Renal pelvis (tissue), 12 donors: ENCODE measurements at places on chromosomes 2 and 18.

DNA sequence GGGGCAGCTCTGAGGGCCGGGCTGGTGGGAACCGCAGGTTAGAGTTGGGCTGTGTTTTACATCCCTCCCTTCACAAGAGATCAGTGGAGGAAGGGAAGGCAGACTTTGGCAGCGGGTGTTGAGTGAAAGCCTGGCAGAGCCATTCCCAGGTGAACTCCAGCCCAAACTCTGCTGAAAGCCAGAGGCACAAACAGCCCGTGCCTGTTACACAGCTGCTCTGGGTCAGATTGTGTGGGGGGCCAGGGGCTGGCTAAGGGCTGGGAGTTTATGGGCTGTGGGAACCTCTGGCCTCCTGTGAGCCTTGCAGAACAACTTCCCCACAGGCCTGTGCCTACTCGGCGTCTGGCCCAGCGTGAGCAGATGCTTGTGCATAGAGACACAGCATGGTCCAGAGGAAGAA, 286.8 kb downstream of the CLIP4 start:
- peak; percentile 65 for DNase-seq

DNA sequence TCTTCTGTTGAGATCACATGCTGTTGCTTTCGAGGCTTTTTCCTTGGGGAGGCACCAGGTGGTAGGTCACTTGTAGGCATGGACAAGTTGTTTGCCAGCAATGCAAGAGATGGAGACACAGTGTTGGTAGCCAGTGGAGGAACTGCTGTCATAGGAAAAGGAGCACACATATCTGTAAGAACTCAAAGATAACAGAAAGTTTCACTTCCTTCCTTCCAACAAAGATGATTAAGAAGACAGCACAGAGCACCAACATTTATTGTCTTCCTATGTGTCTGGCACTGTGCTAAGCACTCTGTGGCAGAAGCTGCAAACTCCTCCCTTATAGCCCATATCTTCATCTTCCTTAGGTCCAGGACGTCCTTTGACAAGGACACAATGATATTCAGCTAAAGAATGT, 64.5 kb upstream of the AMMECR1L start:
- no peak for DNase-seq

- DNase-seq = no peak
Measured at GRCh38 chr2:105848367-105848766, 103.7 kb downstream of the NCK2 start.

- no peak for DNase-seq
Measured at GRCh38 chr2:206125901-206126300, 33.3 kb downstream of the NDUFS1 start.

DNA sequence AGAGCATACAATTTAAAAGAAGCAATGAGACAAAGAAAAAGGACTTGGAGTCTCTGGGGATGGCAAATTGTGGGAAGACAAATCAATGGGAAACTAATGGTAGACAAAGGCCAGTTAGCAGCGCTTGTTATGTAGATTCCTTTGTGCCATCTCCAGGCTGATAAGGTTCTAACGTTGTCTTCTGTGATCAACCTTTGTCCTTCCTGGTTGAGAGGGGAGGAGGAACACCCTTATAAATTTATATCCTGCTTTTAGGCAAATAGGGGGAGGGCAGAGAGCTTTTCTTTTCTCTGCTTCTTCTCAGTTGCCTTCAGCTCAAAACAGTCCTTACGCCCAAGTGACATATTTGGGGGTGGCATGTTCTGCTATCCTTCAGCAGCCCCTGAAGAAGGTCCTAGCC, 89.8 kb downstream of the STPG4 start:
- no peak for DNase-seq

GRCh38 chr2:200863782-200864175, 679 bp downstream of the CLK1 start:
- DNase-seq = no peak

GRCh38 chr18:78151234-78151633, 828.4 kb upstream of the SALL3 start:
- no peak for DNase-seq

GRCh38 chr18:2850816-2851215, 4.0 kb downstream of the EMILIN2 start:
- no peak for DNase-seq

DNA sequence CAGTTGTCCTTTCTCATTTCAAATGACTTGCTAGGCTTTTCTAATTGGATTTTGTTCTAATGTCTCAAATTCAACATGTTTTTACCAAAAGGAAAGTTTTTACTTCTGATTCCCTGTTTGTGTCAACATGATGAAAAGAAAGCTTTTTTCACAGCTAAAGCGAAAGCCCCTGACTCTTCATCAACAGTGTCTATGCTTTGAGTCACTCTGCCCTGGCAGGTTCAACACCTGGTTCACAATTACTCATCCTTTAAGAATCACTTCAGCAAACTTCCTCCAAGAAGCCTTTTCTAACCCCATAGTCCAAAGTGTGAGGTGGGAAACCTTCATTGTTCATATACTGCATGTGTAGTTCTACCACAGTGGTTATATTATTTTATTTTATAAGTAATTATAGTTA, 7.6 kb upstream of the DSG2 start:
- DNase-seq = no peak

DNA sequence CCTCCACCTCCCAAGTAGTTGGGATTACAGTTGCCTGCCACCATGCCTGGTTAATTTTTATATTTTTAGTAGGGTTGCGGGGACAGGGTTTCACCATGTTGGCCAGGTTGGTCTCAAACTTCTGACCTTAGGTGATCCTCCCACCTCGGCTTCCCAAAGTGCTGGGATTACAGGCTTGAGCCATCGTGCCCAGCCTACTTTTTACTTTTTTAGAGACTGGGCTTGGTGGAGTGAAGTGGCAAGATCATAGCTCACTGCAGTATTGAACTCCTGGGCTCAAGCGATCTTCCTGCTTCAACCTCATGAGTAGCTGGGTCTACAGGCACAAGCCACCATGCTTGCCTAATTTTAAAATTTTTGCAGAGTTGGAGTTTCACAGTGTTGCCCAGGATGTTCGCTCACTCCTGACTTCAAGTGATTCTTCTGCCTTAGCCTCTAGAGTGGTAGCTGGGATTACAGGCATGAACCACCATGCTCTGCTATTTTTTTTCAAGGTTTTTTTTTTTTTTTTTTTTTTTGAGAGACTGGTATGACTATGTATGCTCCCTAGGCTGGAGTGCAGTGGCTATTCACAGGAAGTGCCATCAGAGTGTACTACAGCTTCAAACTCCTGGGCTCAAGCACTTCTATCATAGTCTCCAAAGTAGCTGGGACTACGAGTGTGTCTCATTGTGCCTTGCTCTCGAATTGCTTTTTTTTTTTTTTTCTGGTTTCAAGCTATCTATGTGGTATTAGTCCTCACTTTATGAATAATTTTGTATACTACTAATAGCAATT, 11.9 kb downstream of the MSH2 start:
- no peak for DNase-seq

GRCh38 chr18:26190506-26190905, 35.7 kb upstream of the TAF4B start:
- DNase-seq = no peak

DNA sequence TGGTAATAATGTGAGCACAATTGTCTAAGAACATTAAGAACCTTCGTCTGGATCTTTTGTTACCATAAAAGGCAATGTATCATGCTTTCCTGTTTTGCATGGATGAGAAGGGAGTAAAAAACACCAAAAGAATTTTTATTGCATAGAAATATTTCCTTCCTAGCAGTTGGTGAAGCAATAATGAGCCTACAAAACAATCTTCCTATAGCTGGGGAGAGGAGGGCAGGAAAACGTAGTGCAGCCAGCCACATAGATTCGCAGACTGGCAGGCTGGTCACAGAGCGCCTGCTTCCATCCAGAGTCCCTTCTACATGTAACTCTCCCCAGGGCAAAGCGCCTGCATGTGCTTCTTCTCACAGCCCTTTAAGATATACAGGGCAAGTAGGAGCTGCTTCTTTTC, 190.4 kb downstream of the BABAM2 start:
- DNase-seq = peak; percentile 20

DNA sequence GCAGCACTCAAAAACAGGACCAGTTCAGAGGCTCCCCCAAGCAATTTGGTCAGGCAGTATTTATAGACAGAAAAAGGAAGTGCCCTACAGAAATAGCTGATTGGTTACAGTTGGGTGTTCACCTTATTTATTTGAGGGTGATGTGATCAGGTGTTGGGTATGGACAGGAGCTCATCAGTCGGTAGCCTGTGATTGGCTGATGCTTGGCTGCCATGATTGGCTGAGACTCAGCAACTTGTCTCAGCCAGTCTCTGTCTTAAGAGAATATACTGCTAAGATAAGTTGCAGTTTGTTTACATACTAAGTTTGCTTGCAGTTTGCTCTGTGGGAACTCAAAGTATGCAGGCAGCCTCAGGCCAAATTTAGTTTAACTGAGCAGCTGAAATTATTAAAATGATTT, 9.4 kb downstream of the ABCG8 start:
- peak; percentile 3 for DNase-seq

DNA sequence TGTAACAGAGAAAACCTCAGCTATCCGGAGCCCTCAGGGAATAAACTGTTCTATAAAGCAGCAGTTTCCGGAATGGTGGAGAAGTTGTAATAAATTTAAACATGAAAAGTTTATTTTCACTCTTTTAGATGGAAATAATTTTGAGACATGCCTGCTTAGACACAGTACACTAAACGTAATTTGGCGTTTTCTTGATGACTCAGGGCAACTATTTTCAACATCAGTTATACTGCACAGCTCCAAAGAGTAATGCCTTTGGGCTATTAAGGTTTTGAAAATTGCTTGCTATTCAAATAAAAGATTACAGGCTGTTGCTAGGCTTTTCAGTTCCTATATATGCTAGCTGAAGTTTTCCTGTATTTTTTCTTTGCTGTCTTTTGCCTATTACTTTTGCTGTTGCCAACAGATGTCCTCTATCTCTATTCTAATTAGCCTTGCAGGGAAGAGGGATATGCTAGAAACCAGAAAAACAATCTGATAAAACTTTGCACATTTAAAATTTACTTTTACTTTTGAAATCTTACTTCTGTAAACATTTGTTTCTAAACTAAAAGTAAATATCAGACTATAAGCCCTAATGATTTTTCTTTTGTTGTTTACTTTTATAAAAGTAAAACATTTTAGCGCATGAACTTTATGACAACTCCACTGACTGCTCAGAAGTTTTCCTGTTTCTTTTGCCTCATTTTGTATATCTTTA, 113.4 kb upstream of the WDSUB1 start:
- no peak for DNase-seq

GRCh38 chr2:1129982-1130381, 179.3 kb downstream of the SNTG2 start:
- DNase-seq = no peak

DNA sequence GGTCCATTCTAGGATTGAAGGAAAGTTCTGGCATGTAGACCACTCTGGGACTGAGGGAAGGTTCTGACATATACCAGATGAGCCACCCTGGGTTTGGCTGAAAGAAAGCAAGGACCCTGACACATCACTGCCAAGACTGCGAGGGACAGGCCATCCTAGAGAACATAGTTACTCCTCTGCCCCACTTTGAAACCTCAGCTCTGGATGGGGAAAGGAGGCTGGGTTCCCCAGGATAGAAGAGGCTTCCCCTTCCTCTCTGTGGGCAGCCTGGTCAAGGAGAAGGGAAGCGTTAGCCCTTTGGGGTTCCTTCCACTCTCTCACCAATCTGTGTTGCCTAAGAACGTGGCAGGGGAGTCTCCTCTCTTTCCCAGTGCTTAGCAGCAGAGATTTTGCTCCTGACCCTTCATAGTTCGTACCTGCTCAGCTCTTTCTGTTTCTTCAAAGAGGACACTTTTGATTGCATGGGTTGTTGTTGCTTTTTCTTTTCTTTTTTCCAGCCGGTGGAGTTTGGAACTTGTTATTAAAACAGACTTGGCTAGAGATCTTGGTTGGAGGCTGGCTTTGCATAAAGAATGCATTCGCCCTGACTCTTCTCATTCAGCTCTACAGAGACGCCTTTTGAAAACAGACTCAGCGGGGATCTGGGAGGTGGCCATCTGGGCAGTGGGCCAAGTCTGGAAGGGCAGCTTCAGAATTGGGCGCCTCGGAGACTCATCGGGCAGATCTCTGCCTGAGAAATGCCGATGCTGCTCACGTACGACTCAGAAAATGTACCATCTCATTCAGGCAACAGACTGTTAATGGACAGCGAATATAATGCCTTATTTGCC, 166.1 kb downstream of the CLIP4 start:
- DNase-seq = no peak
